ENCODE measurements at places on chromosomes 6 and 20.

GRCh38 chr6:116881236-116881635 is 4.2 kb downstream of the RFX6 start:
- DNase-seq = no peak

- no peak for DNase-seq
These were observed 578.7 kb downstream of the MAFB start for GRCh38 chr20:40110311-40110831.

DNA sequence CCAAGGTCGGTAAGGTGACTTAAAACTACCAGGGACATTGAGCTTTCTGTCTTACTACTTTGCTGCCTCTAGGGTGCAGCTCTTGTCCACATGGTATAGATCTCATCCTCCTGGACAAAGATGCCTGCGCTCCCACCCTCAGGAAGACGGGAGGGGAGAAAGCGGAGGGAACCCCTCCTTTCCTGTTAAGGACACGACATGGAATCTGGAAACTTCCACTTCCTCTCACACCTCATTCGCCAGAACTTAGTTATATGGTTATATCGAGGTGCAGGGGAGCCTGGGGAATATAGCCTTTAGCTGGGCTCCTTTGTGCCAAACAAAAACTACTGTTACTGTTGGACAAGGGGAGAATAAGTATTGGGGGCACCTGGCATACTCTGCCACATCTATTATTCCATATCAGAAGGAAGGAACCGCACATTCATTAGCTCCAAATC is 224.3 kb upstream of the TSHZ2 start:
- no peak for DNase-seq

GRCh38 chr20:32204205-32205109 is 3.1 kb downstream of the PLAGL2 start:
- peak; percentile 84 for DNase-seq

DNA sequence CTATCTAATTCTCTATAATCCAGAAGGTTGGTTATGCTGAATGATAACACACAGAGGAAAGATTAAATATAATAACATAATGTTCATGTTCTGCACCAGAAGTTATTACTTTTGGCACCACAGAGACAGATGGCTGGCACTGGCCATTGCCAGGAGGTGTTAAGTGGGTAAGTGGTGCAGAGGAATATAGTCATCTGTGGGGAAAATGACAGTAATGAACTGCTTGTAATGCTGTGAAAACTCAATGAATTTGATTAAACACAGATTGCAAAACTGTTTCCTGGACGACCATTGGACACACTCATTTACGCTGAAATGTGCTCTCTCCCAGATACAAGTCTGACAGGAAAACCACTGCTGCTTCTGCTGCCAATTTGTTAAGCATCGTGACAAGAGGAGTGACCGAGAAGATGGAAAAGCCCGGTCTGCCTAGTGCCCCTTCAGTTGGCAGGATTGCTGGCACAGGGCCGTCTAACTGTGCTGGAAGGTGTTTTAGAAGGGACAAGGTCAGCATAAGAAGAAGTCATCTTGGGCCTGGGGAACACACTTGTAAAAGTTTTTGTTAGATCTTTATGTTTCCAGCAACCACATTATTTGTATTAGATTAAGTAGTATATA is 567.4 kb downstream of the CBLN4 start:
- no peak for DNase-seq

- DNase-seq = no peak
These were observed 109.1 kb downstream of the PRDM1 start for GRCh38 chr6:106194949-106195921.

DNA sequence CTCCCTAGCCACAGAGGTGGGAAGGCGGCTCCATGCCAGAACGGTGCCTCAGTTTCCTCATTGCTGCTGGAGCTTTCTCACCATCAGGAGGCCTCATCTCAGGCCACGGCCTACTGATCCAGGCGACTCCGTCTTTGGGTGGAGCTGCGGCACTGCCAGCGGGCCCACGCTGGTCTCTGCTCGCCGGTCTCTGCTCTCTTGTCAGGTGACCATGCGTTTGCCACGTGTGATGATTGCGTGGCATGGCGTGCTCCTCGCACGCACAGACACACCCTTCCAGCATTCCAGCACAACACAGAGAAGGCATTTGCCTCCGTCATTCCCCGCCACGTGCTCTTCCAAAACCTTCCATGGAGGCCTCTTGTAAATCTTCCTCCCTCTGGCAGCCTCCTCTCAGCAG is 271.1 kb downstream of the CDH4 start:
- no peak for DNase-seq

GRCh38 chr6:90004511-90004910 is 110.2 kb downstream of the GJA10 start:
- DNase-seq = no peak

DNA sequence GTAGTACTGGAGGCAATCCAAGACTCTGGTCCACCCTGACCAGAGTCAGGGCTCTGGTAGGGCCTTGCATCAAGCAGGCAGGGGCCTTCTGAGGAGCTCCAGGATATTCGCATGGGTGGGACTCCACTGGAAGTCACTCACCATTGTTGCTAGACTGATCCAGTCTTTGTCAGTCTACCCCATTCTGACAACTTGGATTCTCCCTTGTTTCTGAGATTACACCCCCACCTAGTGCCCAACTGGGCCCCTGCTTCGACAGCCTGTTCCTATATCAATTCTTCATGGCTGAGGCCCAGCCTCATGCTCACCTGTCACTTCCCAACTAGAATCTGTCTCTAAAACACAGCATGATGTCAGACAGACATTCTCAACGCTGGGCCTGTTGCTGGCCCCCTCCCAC is 5.2 kb downstream of the SLC35D3 start:
- no peak for DNase-seq

DNA sequence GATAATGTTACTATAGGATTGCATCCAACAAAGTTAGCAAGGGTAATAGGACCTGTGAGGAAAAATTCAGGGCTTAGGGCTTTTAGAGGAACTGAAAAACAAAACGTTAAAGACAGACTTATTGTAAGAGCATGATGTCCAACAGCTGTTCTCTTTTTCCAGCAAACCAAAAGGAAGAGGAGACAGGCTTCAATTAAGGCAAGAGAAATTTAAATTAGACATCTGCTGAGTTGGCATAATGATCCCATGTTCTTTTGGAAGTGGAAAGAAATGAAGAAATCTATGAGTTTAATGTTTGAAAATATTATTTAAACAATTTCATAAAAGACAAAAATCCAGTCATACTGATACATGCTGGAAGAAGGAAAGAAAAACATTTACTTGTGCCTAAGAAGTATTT is 95.7 kb upstream of the HMGCLL1 start:
- DNase-seq = no peak

DNA sequence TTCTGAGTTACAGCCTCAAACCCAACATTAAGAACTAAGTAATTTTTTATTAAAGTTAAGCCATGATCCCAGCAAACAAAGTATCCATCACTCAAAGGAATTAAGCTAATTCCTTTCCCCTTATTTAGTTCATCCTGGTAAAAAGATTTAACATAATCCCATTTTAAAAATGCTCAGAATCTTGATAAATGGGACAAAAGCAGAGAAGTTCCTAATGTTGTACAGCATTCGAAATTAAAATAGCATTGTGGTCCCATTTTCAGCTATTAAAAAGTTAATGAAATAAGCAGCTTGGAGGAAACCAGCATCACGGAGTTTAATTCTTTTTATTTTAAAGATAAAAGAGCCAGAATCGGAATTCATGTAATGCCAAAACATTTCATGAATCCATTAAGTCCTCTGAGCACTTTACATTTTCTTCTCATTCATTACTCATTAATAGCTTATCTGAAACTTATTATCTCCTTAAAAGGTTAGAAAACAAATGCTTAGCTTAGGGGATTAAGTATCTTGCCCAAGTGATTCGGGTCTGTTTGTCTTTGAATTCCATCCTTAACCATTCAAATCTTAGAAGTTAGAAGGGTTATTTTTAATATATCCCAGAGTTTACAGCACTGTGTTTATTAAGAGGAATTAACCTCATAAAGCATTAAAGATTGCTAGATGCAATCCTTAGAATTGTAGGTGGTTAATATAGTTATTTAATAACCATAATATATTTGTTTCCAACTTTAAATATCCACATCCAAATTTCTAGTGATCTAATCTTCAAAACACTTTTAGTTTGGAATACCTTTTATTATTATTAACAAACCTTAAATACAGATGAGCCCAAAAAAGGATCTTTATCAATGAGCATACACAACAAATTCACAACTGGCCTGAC is 11.2 kb downstream of the RBM39 start:
- no peak for DNase-seq

DNA sequence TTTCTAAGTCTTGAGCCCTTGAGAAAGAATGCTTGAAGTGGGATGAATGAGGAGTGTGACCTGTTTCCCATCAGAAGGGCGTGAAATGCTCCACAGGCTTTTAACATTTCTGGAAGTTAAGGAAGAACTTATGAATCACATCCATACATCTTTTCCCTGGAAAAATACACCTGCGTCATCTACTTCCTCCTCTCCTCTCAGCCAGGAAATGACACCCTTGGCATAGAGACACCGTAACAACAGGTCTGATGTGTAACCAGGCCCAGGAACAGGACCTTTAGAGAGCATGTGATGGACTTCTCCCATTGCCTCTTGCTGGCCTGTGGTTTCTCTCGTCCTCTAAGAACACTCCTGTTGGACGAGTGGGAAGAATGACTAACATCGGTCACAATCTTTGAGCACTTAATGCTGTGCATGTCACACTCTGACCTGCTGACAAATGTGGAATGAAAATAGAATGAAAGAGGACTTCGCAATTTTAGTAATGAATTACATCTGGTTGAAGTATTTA is 28.5 kb upstream of the CITED2 start:
- no peak for DNase-seq

DNA sequence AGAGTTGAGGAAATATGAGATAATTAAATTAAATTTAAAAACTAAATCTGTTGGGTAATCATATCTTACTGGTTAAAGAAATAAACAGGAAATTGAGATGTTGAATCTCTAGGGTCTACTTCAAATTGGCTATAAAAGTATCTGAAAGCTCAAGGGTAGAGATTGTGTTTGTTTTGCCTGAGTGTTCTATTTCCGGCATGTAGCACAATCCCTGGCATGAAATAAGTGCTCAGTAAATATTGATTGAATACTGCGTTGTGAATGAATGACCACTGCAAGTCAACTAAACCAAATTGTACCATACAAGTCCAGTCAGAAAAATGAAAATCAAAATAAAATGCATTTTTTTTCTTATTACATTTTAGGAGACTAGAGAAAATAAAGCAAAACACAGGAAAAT is 709.8 kb downstream of the EPM2A start:
- no peak for DNase-seq

DNA sequence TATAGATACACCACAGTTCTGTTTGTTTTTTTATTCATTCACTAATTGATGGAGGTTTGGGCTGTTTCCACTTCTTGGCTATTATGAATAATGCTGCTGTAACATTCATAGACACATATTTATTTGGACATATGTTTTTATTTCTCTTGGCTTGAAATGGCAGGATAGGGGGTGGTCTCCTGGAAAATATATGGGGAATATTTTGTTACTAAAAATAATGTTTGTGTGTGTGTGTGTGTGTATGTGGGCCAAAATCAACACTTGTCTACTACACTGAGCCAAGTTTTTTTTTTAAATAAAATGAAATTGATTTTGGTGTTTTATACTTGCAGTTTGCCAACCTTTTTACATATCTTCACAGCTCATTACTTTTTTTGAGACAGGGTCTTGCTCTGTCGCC is 264.4 kb upstream of the SULF2 start:
- DNase-seq = no peak

DNA sequence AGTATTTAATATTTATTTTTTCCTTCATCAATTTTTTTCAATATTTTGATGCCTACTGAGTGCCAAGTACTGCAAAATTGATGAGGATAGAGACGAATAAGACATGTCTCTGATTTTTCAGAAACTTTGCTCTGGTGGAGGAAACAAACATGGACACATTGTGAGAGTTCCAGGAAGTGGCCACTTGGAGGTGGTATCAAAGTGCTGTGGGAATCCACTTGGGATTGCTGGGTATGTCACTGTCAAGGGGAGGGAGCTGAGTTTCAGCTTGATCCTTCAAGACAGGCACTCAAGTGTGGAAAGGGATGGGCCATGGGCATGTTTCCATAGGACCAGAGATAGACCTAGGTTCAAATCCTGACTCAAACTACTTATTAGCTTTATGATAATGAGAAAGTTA is 24.5 kb upstream of the ABCC10 start:
- no peak for DNase-seq

- no peak for DNase-seq
These were observed 364.7 kb downstream of the SYNE1 start for GRCh38 chr6:152272486-152272885.

GRCh38 chr20:40811660-40812414 is 122.8 kb upstream of the MAFB start:
- no peak for DNase-seq

DNA sequence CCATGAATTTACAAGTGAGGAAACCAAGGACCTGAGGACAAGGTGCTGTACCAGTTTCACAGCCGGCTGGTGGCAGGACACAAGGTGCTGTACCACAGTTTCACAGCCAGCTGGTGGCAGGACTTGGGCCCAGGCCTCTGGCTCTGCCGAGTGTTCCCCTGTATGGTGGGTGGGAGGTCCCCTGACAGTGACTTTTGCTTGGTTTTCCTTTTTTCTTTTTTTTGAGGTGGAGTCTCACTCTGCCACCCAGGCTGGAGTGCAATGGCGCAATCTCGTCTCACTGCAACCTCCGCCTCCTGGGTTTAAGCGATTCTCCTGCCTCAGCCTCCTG is 212.4 kb downstream of the LY86 start:
- no peak for DNase-seq

DNA sequence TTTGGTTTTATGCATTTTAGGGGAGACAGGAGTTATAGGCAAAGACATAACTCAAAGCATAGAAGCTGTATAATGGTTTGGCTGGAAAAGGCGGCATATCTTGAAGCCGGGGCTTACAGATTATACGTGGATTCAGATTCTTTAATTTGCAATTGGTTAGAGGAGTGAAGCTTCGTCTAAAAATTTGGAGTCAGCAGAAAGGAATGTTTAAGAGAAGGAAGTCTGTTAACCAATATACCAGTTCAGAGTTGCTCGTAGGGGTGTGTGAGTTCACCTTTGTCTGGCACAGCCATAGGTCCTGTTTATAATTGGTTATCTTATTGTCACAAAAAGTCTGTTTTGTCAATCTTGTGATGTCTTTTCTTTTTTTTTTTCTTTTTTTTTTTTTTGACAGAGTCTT is 8.9 kb downstream of the ARHGAP40 start:
- DNase-seq = no peak

- no peak for DNase-seq
These were observed 71.1 kb upstream of the BLCAP start for GRCh38 chr20:37598575-37599342.

DNA sequence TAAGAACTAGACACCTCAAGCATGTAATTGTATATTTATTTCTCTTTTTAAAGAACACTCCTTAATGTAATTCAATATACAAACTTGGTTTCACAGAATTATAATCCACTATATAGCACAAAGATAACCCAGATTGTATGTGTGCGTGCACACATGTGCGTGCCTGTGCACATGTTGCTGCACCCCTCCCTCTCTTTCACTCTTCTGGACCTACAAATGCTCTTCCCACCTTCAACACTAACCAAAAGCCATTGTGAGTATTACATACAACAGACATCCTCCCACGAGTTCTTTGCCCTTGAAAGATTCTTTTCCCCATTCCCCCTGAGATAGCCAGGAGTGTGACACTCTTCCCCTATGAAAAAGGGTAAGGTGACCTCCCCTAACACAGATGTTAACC is 193.5 kb downstream of the HIVEP2 start:
- DNase-seq = no peak

Data from stimulated activated CD4-positive, alpha-beta T cell treated with anti-CD3 and anti-CD28 coated beads, Interleukin-2, amount 100 ng/mL, for 24 hours (primary cell).